ENCODE measurements at places on chromosomes 3 and 15.
A peak's percentile ranks its signal among the peaks of the same experiment; 100 is the strongest.

GRCh38 chr15:64763874-64764273 lies 11.5 kb downstream of the RBPMS2 start:
- no peak for DNase-seq

DNA sequence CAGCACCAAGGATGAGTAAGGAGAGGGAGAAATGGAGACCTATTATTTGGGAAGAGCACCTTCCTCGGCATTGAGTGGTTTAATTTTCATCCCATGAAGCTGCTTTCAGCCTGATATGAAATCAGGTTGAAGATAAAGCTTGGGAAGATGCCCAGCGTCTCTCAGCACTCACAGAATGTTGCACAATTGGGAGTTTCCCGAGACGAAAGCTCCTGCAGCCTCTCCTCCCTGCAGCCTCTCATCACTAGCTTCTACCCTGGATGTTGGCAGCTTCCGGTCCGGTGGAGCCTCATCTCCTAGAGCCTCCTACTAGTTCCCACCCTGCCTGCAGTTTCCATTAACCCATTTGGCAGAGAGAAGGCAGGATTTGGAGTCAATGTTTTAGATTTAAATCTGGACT lies 40.3 kb downstream of the EDEM1 start:
- DNase-seq = no peak

DNA sequence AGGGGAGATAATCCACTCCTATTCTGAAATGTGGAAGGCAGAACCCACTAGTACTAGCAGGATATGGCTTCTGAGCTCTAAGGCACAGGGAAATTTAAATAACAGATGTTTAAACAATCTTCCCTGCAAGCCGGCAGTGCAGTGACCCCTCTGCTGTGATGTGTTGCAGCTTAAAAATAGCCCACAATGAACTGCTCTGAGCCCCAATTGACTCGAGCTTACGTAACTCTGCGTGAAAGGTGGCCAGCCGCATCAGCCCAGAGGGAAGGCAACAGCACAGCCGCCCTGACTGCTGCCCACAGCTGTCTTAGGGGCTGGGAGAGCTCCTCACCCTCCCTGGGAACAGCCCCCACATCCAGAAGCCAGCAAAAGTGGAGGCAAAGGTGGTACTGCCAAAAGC lies 12.5 kb upstream of the CAMKV start:
- DNase-seq = no peak

GRCh38 chr3:61875046-61875844 lies 313.9 kb downstream of the PTPRG start:
- DNase-seq = peak; percentile 9
